ENCODE measurements at places on chromosomes 5 and 9.

- no peak for DNase-seq
These were observed 6.2 kb downstream of the IL17B start for GRCh38 chr5:149372932-149373331.

GRCh38 chr9:81656004-81656403 lies 33.3 kb downstream of the TLE1 start:
- no peak for DNase-seq

GRCh38 chr5:118044169-118044568 lies 944.2 kb downstream of the DTWD2 start:
- DNase-seq = no peak

DNA sequence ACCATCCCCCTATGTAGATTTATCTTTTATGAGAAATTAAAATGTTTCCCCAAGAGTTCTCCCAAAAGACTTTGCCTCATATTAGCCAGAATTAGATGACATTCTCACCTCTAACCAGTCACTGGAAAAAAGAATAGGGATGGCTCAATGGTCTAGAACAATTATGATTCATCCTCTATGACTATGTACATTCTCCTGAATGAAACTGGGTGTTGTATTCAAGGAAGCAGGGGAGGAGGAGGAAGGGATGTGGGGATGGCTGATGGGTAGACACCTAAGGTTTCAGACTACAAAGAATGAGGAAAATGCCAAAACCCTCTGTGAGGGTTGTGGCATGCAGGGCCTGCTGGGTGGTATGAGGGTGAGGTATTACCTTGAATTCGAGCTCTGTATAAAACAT lies 49.5 kb upstream of the BRINP1 start:
- DNase-seq = no peak

DNA sequence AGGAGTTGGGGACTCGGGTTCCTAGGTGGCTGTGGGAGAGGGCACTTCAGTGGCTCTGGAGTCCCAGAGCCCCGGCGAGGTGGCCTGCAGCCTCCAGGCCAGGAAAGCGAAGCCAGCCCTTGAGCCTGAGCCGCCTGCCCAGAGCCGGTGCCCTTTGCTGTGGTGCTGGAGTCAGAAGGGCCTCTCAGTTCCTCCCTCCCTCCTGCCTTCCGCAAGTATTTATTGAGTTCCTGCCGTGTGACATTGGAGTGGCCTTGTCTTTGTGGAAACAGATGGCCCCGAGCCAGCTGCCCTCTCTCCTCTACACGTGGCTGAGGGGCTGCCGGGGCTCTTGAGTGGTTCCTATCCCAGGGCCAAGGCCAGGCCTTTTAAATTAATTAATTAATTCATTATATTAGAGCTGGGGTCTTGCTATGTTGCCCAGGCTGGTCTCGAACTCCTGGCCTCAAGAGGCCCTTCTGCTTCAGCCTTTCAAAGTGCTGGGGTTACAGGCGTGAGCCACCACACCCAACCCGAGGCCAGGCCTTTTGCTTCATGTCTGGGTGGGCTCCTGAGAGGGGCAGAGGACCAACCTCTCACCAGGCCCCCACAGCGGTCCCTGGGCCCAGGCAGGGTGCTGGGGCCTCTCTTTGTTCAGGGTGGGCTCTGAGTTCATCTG lies 45.6 kb upstream of the IER5L start:
- no peak for DNase-seq

GRCh38 chr9:92562461-92562967 lies 26.7 kb upstream of the ECM2 start:
- DNase-seq = no peak

DNA sequence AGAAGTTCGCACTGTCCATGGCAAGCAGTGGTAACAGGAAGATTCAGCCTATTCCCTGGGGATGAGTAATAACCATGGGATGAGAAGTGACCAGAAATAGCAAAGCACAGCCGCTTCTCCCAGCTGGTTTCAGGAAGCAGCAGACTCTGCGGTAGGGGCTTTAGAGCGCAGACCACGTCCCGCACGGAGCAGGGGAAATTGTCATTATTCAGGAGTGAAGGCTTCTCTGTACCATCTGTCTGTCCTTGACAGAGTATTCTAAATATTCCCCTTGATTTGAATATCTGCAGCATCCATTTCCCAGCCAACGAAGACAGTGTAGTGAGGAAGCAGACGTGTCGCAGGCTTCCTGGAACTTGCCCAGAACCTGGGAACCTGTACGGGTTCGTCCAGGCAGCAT lies 159.6 kb downstream of the NXNL2 start:
- no peak for DNase-seq

DNA sequence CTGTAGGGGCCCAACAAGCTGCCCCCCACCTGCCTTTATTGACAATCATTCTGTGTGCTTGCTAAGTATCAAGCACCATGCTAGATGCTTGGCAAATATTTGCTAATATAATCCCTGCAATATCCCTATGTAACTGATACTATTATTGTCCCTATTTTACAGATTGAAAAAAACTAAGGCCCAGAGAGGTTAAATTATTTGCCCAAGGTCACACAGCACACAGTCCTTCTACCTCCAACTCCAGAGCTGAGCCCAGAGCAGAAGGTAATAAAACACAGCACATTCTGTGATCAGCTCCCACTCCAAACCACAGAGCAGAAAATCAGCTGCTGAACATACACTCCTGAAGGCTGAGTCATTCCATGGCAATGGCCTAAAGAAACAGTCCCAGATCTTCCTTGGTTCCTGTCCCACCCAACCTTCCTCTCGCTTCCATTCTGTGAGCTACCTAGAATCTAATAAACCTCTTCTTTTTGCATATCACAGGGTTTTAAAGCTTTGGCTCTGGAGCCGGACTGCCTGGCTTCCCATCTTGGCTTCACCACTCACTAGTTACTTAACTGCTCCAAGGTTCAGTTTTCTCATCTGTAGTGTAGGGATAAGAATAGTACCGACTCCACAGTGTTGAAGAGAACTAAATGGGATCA lies 66.7 kb upstream of the ADRA1B start:
- DNase-seq = no peak

- DNase-seq = no peak
These were observed 794.5 kb upstream of the CDH9 start for GRCh38 chr5:27832886-27833285.

DNA sequence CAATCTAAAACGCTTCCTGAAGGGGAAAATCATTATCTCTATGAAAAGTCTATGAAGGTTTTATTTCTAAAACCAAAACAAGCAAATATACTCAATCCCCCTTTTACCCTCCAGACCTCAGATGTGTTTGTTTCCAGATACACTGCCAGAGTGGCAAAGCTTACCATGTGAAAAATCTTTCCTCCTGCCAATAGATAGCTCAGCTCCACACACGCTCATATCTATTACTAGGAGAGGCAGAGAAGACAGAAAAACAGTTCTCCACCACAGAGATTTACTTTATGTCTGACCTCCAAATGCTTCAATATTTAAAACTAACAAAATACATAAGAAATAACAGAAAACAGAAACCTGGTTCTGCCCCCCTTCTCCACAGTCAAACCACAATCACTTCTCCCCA lies 7.0 kb downstream of the IRX2 start:
- DNase-seq = no peak

DNA sequence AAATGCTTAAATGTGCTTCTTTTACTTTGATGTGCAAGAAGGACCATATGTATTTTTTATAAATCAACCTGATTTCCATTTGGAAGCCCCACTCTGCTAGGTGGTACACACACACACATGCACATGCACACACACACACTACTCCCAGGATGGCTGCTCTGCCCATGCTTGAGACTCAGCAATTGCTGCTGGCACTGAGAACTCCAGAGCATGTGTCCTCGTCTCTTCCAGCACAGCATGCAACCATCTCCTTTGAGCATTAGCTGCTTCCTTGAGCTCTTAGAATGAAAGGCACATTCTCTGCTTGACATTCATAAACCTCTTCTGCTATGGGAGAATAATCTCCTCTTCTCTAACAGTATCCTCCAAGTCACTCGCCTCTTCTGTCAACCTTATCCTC lies 115.9 kb downstream of the FEM1C start:
- DNase-seq = no peak

DNA sequence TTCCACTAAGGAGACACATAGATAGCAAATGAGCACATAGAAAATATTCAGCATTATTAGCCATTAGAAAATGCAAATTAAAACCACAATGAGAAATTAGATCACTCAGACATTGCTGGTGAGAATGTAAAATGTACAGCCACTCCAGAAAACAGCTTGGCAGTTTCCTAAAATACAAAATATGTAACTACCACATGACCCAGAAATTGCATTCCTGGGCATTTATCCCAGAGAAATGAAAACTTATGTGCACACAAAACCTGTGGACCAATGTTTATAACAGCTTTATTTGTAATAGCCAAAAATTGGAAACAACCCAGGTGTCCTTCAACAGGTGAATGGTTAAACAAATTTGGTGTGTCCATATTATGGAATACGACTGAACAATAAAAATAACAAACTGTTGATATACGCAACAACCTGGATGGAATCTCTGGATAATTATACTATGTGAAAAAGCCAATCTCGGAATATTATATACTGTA lies 34.8 kb upstream of the SHC3 start:
- DNase-seq = no peak

GRCh38 chr5:160702311-160702803 lies 149.7 kb downstream of the ATP10B start:
- no peak for DNase-seq

DNA sequence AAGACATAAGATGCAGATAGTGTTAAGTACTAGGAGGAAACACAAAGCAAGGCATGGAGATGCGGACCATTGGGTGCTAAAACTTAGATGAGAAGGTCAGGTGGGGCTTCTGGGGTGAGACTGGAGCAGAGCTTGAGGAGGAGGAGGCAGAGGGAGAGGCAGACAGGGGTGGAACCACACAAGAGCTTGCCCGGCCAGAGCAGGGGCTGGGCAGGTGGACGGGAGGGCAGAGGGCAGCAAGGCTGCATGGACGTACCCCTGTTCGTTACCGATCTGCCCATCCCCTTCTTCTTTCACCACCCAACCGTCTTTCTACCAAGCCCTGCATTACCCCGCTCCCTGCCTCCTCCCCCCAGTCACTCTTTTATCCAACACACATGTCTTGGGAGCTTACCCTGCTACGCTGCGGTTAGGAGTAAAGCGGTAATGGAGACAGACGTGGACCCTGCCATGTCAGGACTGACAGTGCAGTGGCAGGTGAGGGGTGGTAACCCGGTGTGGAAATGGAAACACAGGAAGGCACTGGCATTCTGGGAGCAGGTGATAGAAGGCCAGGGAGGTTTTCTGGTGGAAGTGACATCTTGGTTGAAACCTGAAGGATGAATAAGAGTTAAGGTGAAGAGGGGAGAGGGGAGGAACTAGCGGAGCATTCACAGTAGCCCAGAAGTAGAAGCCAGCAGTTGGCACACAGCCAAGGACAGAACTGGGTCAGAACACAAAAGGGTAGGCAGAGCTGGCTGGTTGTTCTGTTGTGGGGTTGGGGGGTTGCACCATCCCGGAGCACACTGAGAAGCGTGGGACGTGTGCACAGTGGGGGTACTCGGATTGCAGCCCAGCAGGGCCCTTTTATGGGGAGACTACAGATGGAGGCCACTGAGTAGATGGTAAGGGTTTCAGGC lies 167.2 kb downstream of the CACNA1B start:
- peak; percentile 34 for DNase-seq

DNA sequence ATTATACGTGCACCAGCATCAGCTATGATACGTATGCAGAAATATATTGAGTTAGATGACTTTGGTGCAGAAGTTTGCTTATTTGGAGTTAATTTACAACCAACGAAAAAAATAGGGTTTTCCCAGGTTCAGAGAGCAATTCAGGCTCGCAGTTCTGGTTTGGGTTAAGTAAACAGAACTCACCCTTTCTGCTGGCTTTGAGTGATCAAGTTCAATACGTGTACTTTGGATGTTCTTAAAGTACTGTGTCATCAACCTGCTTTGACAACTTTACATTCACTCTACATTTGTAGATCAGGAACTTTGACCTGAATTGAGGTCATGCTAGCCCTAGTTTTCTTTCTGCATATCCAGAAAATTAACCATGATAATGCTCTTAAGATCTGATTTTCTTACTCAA lies 40.7 kb downstream of the ACOT12 start:
- no peak for DNase-seq

DNA sequence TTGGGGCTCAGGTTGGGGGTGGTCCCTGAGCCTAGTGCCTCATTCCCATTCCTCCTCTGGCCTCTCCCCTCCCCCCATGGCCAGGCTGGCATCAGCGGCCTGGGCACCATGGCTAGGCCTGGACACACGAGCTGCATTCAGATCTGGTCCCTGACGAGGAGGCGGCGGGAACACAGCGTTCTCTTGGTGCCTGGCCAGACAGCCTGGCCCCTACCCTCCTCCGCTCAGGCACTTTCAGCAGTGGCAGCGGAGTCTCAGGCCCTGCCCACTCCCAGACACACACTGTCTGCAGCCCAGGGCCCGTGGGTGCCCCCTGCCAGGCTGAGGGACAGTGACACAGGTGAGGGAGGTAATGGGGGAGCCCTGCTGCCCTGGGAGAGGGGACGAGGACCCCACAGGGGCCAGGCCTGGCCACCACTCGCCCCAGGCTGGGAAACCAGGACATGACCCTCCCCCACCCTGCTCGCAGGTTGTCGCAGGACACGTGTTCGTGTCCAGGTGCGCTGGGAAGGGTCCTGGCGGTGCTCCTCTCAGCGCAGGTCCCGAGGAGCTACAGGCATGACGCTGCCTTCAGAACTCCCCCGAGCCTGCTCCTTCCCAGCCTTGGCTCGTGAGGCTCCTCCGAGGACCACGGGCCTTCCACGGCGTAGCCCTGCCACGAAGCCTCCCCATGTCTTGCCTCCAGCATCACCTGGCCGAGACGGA lies 19.9 kb upstream of the UBAC1 start:
- no peak for DNase-seq

GRCh38 chr9:123614306-123615263 lies 258.6 kb downstream of the CRB2 start:
- DNase-seq = no peak

- no peak for DNase-seq
These were observed 10.4 kb upstream of the PPP2CA start for GRCh38 chr5:134236318-134236717.

GRCh38 chr9:132005899-132006298 lies 73.8 kb downstream of the MED27 start:
- DNase-seq = no peak

DNA sequence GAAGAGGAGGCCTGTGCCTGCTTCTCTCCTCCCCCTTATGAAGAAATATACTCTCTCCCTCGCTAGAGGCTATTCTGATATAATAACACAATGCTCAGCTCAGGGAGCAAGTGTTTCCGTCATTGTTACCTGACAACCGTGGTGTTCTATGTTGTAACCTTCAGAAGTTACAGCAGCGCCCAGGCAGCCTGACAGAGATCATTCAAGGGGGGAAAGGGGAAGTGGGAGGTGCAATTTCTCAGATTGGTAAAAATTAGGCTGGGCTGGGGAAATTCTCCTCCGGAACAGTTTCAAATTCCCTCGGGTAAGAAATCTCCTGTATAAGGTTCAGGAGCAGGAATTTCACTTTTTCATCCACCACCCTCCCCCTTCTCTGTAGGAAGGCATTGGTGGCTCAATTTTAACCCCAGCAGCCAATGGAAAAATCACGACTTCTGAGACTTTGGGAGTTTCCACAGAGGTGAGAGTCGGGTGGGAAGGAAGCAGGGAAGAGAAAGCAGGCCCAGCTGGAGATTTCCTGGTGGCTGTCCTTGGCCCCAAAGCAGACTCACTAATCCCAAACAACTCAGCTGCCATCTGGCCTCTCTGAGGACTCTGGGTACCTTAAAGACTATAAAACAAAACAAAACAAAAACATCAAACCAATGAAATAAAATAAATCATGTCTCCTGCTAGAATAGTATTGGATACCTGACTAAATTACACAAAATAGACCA lies 1.3 kb downstream of the TMEM174 start:
- DNase-seq = no peak

Measured in activated effector memory CD4-positive, alpha-beta T cell treated with anti-CD3 and anti-CD28 coated beads, Interleukin-2, amount 50 U/mL, for 16 hours (primary cell).